ENCODE measurements at places on chromosomes 3 and 15.

DNA sequence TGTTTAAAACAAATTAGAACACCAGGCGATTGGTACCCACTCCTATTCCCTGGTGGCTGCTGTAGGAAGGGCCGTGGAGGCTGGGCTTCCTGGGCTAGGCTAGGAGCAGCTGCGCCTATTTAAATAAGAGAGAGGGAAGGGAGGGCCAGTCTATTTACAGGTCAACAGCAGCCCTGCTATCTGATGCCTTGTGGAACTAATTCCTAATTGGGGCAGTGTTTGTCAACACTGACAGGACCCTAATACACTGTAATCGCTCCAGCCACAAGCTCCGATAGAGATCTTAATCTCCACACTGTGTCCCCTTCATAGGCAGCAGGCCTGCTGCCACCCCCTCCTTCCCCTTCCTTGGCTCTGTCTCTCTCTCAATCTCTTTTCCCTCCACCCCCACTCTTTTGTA is 116.9 kb upstream of the SOX14 start:
- no peak for DNase-seq

GRCh38 chr15:64774037-64774628 is 1.3 kb downstream of the RBPMS2 start:
- DNase-seq = no peak

- no peak for DNase-seq
These were observed 359.3 kb downstream of the GAP43 start for GRCh38 chr3:115982629-115983028.

- no peak for DNase-seq
These were observed 12.2 kb upstream of the SNRPA1 start for GRCh38 chr15:101307048-101307896.

DNA sequence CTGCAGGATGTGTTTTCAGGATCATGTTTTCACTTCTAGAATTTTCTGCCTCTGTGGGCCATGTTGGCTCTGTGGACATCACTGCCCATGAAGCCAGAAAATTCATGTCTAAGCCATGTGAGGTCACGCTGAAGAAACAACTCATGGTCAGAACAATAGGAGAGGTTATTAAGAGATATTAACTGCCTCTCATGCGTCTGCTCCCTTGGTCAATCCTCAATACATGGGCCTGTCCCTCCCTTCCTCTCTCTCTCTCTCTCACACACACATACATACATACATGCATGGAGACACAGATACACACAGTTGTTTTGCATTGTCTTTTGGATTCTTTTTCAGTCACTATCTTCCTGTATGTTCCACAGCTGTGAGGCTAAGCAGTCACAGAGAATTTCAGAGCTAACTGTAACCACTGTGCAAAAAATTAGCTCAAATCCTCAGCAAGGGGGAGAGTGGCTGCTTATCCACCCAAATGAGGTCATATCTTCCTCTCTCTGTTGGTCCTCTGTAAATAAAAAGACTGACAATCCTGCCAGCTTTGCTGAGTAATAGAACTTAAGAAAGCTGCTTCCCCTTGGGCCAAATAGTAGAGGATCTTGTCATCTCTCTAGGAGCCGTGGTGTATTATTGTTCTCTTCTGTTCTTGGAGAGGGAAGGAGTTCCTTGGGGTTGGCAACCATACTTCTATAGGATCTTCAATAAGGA is 45.6 kb downstream of the LRTM1 start:
- no peak for DNase-seq

DNA sequence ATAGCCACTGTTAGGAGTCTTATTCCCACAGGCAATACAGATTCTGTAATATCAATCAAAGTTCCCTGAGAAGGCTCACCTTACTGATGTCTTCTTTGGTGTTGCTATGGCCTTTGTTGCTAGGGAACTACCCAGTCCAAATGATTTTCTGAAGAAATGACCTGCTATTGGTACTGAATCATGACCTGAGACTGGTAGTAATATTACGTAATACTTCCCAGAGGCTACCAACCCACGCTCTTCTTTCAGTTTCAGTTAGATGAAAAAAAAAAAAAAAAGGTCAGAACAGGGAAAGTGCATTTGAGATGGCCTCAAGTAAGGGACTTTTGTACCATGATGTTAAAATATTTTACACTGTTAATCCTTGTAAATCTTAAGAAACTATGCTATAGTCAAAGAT is 1092.5 kb upstream of the EPHA6 start:
- no peak for DNase-seq

DNA sequence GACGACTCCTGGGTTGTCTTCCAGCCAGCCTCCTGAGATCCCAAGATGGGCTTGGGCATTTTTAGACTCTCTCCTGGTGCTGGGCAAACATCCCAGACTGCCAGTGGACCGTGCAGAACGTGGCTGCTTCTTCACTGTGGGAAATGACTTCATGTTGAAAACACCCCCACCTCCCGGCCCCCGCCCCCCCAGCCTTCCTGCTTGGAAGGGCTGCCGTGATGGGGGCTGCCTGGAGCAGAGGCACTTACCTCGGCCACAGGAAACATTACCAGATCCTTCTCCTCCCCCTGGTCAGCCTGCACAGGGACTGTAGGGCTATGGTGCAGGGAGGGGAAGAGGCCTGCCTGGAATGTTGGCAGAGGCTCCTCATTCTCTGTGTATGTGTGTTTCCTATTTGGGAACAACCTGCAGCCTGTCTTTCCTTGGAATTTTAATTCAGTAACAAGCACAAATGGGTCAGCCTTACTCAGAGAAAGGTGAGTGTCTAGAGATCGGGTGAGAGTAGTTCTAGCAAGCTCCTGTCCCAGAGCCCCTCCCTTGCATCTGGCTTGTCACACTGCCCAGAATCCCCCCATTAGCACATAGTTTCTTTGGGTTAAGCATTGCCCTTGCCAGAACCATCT is 90.8 kb downstream of the ANP32A start:
- no peak for DNase-seq

DNA sequence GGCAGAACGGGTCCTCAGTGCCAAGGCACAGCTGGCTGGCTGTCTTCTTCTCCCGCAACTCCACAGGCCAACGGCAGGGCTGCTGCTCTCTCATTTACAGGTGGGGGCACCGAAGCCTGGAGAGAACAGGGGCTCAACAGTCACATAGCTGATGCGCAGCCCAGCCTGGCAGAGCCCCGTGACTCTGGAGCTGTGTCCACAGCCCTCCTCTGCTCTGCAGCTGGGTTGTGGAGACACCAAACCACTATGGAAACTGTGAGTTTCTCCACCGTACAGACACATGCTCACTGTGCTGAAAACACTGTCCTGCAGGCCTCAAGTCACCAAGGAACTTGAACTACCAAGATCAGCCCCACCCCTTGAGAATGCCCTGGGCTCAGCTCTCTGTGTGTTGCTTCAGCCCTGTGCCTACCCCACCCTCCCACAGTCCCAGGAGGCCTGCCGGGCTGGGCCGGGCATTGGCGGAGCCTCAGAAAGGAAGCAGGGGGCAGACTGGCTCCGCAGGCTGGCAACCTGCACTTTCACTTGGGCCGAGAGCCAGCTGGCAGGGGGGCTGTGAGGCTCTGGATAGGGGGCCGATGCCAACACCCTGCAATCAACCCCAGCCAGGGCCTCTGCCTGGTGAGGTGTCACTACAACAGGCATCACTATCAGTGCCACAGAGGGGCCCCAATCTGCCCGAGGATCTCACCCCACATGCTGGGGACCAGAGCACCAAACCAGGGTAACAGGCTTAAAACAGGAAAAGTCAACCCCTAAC is 113.7 kb upstream of the RPL32 start:
- DNase-seq = no peak

- no peak for DNase-seq
These were observed 34.3 kb downstream of the IRAK2 start for GRCh38 chr3:10198761-10199649.

DNA sequence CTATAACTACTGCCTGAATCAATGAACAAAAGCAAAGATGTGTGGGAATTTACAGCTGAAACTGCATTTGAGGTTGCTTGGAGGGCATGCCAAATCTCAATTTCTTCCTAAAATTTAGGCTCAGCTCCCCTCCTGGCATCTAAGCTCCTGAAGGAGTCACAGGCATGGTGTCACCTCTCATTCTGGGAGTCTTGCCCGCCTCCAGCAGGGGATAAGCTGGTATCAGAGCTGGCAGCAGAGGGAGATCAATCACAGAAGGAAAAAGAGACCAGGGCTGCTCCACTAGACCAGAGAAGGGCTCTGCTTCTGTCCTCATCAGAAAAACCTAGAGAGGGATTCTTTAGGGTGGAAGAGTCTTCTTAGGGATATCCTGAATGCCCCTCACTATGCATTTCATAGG is 150.4 kb upstream of the SLC6A11 start:
- no peak for DNase-seq

GRCh38 chr15:66154581-66154980 is 99.0 kb downstream of the MEGF11 start:
- no peak for DNase-seq

- DNase-seq = no peak
These were observed 376.1 kb downstream of the ZPLD1 start for GRCh38 chr3:102810937-102811336.

GRCh38 chr15:97545799-97546198 is 414.7 kb upstream of the ARRDC4 start:
- no peak for DNase-seq

DNA sequence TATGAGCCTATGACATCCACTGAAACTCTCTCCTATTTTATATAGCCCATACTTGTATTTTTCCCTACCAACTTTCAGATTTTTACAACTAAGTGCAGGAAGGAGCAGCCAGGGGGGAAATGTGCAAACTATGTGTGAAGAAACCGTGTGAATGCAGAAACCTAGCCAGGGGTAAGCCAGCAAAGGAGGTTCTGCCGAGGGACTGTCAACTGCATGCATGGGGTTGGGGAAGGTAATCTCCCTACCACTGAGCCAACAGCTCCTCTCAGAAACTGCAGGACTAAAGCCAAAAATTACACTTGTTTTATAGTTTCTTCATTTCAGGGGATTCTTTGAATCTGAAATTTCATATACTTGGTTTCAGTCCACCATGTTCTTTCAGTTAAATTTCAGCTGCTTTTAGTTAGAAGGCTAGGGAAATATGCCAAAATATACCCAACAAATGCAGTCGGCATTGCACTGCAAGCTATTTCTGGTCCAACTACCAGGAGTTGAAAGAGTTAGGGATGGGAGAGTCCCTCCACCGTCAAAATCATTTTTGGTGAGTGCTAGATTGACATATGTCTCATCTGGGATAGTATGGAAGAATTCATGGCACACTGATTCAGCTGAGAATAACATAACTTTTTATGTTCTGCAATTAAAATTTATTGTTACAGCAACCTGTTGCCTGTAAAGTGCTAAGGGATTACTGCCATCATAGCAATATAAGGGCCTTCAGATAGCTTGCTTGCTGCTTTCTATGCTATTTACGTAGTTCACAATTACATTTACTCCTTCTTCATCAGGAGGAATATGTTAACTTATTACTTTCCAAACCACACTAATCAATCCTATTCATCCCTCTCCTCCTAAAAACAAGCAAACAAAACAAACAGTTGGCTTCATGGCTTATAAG is 904.2 kb downstream of the ROBO1 start:
- DNase-seq = no peak
